ENCODE measurements at places on chromosomes 6 and 20.

DNA sequence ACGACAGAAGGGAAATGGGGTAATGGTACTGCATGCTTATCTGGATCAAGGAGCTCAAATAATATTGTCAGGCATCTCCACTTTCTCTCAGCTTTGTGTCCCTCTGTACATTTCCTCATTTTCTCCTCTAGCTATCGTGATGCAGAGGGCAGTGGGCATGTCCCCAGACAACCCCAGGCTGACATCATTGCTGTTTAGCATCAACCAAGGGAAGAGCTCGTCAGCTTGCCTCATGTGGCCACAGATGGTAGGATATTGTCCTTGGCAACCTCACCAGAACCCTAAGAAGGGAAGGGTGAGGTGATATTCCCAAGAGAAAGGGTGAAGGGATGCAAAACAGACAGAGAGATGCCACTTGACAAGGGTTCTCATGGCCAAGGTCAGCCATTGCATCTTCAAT is 58.3 kb downstream of the MAFB start:
- DNase-seq: no peak

GRCh38 chr6:112634376-112634775 is 287.2 kb downstream of the RFPL4B start:
- DNase-seq: no peak

DNA sequence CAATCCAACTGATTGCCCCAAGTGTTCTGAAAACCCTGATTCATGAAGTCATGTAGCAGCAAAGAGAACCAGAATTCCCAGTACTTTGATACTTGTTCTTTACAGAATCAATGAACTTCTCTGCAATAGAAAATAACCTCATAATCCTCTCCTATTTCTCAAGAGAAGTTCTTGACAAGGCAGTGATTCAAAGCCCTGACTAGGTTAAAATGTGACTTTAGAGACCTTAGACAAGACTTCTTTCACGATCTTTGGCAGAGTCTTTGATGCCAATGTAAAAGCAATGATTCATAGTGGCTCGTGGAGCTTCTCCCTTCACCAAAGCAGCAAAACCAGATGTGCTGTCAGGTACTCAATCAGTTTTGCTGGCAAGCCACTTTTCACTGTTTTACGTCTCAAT is 95.2 kb downstream of the CDK19 start:
- DNase-seq: no peak

GRCh38 chr6:89022798-89023197 is 57.8 kb upstream of the PNRC1 start:
- peak; percentile 69 for DNase-seq

- peak; percentile 7 for DNase-seq
Observed at GRCh38 chr20:19212469-19212815, at the start of gene SLC24A3. Gene SLC24A3 (plus strand): TSS chr20:19212642.

DNA sequence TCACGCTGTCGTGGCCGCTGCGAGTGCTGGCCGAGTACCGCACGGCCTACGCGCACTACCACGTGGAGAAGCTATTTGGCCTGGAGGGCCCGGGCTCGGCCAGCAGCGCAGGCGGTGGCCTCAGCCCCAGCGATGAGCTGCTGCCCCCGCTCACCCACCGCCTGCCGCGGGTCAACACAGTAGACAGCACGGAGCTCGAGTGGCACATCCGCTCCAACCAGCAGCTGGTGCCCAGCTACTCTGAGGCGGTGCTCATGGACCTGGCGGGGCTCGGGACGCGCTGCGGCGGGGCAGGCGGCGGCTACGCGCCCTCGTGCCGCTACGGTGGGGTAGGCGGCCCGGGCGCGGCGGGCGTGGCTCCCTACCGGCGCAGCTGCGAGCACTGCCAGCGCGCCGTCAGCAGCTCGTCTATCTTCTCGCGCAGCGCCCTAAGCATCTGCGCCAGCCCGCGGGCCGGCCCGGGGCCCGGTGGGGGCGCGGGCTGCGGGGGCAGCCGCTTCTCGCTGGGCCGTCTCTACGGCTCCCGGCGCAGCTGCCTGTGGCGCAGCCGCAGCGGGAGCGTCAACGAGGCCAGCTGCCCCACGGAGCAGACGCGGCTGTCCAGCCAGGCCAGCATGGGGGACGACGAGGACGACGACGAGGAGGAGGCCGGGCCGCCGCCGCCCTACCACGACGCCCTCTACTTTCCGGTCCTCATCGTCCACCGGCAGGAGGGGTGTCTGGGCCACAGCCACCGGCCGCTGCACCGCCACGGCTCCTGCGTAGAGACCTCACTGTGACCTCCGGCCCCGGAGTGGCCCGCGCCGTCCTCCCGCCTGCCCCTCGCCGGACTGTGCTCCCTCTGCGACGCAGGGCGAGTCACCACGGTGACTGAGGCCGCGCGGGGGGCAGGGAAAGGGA is 5.7 kb downstream of the TMEM151B start:
- DNase-seq: no peak

DNA sequence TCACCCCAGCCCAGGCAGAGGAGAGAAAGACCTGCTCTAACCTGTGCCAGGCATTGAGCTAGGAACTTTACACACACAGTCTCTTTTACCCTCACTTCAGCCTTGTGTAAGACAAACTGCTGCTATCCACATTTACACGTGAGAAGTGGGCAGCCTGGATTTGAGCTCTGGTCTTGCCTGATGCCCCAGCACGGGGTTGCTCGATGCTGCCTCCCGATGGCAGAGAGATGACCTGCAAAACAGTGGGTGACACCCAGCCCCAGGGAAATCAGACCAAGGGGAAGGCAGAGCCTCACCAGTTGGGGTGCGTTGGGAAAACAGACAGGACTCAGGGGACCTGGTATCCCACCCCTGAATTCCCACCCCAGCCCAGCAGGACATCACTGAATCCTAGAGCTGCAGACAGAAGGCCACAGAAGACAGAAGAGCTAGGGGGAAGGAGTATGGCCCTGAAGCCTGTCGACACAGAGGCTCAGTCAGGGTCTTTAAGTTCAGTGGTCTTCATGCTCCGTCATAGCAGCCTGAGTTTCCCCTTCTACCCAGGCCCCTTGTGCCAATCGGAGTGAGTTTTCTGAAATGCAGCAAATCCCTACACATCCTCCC is 990 bp downstream of the BPI start:
- peak; percentile 54 for DNase-seq

- no peak for DNase-seq
Observed at GRCh38 chr6:15572296-15573016, 90.4 kb downstream of the DTNBP1 start.

DNA sequence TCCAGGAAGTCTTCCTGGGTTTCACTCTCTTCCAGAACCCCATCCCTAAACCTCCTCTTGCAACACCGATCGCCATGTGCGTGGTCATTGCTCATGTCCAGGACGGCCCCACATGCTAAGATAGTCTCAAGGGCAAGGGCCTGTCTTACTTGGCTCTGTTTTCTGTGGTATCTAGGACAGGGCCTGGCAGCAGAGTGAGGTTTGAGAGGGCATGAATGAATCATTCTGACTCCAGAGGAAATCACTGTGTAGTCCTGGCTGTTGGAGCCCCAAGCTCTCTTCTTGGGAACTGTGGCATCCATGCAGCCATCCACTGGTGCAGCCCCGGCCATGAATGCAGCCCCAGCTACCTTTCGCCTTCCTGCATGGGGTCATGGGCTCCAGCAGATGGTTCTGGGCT is 12.4 kb downstream of the SIRPA start:
- no peak for DNase-seq

- DNase-seq: no peak
Observed at GRCh38 chr6:13417954-13418353, 69.4 kb downstream of the GFOD1 start.

GRCh38 chr6:119678961-119679360 is 329.4 kb upstream of the MAN1A1 start:
- DNase-seq: no peak

GRCh38 chr6:13273931-13274706 is 54.2 kb downstream of the TBC1D7 start:
- no peak for DNase-seq

DNA sequence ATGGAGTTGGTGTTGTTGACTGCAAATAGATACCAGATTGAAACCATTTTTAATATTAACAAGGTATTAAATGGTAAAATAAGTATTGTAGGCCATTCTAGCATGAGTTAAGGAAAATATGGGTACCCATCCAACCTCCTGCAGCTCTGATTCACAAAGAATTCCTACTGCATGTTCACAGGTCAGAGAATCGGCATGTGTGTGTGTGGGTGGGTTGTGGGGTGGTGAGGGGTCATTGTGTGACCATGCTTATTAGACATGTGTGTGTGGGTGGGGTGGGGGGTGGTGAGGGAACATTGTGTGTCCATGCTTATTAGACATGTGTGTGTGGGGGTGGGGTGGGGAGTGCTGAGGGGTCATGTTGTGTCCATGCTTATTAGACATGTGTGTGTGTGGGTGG is 3.2 kb downstream of the IYD start:
- no peak for DNase-seq

Measured in cardiac muscle cell (in vitro differentiated cells and primary cell).